Fibroblast of skin of abdomen (primary cell): ENCODE measurements at places on chromosomes 3 and 15.

- DNase-seq, result peak; percentile 8
Observed at GRCh38 chr3:80060664-80061063, 292.9 kb upstream of the ROBO1 start.

- peak; percentile 94 for DNase-seq
Observed at GRCh38 chr3:104359546-104359945, 1007.2 kb upstream of the ALCAM start.

- no peak for DNase-seq
Observed at GRCh38 chr3:197881970-197882338, 68.0 kb upstream of the RPL35A start.

GRCh38 chr3:85572426-85572825, 613.6 kb downstream of the CADM2 start:
- no peak for DNase-seq

GRCh38 chr3:9395570-9396300, 1.7 kb upstream of the SETD5 start:
- no peak for DNase-seq

DNA sequence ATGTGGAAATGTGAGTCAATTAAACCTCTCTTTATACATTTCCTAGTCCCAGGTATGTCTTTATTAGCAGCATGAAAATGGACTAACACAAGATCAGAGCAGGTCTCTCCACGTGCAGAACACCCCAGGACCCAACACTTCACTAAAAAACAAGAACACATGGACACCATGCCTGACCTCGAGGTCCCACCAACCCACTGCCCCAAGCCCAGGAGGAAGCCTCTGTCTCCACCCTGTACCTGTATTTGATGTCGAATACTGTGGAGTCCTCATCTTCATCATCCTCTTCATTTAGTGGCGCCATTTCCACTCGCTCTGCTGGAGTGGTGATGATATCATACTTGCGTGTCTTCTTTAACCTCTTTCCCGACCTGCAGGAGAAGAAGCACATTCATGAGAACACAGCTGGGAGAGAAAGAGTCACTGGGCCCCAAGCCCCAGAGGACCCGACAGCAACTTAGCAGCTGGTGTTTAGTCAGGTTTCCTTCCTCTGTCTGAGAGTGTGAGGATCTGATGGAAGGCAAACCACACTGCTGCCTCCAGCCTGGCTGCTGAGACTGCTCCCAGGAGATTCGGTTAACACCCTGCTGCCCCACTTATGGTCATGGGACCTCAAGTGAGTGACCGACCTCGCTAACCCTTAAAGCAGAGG, 25.5 kb downstream of the FAM174B start:
- no peak for DNase-seq

DNA sequence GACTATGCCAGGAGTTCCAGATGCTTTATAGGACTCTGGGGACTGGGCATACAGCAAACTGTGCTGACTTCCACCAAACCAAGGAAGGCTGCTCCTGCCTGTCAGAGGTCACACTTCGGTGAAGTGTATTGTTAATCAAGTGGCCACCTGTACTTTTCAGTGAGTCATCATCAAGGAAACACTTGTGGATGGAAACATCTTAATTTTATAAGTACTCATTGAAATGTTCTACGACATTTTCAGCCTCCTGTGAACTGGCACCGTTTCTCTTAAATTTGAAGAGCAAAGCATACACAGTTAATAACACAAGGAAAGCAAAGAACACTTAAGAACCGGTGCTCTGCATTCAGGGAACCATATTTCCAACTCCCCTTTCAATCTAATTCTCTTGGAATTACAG, 801.7 kb upstream of the DPPA4 start:
- DNase-seq, result no peak

DNA sequence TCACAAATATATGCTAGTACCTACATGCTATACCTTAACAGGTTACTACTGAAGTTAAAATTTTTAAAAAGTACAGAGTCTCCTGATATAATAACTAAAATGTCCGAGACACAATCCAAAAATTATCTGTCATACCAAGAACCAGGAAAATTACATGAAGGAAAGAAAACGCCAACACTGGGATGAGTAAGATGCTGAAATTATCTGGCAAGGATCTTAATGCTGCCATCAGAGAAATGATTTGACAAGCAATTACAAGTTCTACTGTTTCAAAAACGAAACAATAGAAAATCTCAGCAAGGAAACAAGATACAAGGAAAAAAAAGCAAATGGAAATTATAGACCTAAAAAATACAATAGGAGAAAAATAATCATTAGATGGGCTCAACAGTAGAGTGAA, 92.5 kb downstream of the UBE3A start:
- DNase-seq, result no peak

DNA sequence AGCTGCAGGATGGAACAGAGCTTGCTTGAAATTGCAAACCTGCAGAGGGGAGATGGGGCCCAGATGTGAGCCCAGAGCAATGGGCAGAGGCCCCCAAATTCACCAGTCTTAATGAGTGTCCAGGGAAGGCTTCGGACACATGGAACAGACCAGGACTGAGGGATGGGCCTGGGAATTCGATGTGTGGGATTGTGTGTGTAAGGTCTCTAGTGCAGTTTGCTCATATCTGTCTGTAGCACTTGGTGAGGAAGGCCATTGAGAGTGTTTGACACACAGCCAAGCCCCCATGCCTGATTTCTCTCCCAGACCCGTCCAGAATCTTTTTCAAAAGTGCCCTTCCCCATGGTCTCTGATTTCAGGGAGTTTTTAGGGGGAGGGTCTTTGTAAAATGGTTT, 17.2 kb downstream of the TEX264 start:
- no peak for DNase-seq

DNA sequence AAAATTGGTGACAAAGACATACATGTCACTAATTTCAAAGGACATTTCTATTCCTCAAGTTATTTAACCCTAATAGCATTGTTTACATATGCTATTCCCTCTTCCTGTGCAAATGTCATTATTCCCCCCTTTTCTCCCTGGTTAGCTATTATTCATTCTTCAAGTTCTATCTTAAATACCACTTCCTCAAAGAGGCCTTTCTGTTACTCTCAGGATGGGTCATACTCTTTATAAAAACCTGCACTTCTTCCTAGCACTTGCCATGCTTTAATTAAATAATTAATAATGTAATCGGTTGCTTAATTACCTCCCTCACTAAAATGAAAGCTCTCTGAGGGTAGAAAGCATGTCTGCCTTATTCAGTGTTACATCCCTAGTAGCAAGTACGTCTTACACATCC, 88.5 kb downstream of the XRN1 start:
- no peak for DNase-seq

DNA sequence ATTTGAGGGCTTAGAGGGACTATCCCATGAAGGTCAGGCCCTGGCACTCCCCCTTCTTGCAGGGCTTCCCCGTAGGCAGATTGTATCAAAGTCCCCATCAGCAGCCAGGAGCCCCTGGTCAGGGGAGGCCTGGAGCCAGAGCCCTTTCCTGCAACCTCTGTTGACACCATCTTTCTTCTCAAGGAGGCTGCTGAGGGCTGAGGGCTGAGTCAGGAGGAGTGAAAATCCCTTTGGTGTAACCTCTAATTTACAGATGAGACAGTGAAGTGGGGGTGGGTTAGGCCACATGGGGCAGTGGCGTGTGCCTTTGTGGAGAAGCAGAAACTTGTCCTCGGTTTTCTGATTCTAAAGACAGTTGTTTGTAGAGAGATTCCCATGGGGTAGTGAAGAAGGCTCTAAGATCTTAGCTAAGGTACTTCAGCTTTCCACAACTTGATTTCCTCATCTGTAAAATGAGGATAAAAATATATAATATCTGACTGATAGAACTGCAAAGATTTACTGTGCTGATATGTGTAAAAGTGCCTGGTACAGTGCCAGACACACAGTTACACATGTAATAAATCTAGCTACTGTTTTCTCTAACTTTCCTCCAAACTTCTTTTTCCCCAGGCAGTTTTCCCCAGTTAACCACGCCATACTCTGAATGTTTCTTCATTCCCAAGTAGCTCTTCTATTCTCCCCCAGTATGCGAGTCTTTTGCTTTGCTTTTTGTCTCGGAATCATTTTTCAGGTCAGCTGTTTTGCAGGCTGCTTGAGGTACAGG, 249.4 kb upstream of the TPM1 start:
- DNase-seq, result peak; percentile 66

GRCh38 chr3:16319307-16319706, 54.3 kb downstream of the OXNAD1 start:
- DNase-seq, result no peak

GRCh38 chr3:169310184-169310939, 353.1 kb downstream of the MECOM start:
- no peak for DNase-seq

- DNase-seq, result no peak
Observed at GRCh38 chr3:180612364-180612763, 10.4 kb downstream of the TTC14 start.

GRCh38 chr15:31297575-31298456, 28.8 kb upstream of the KLF13 start:
- DNase-seq, result no peak

DNA sequence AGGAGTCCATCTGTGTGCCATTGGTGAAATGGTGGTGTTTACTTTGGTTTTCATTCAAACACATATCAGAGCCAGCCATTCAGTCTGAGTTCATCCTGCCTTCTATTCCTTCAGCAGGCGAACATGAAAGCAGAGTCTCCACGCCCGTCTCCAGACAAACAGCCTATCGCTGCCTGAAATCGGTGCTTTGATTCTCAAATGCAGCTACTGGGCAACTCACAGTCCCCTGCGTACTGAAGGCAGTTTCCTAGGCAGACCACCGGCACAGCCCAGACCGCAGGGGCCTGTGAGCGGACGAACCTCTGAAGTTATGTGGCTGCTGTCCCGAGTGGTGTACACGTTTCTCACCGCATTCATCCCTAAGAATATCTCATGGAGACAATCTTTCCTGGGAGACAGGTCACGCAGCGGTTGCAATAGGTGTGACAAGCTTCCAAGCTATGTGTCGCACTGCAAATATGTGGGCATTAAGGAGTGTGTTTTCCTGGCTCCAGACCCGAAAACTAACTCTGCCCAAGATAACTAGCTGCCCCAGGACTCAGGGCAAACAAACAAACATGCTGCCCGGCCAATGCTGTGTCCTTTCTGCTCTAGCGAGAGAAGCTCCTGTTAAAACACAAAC, 16.9 kb upstream of the RYR3 start:
- DNase-seq, result peak; percentile 2

DNA sequence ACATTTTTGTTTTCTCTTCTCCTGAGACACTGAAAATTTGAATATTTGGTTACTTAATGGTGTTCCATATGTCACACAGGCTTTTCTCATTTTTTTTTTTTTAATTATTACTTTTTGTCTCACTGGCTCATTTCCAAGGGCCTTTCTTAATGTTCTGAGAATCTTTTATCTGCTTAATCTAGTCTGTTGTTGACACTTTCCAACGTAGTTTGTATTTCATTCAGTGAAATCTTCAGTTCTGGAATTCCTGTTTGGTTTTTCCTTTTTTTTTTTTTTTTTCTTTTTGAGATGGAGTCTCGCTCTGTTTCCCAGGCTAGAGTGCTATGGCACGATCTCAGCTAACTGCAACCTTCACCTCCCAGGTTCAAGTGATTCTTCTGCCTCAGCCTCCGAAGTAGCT, 42.7 kb downstream of the NCK1 start:
- no peak for DNase-seq

GRCh38 chr15:74906067-74906449, 593 bp downstream of the FAM219B start:
- DNase-seq, result peak; percentile 14

DNA sequence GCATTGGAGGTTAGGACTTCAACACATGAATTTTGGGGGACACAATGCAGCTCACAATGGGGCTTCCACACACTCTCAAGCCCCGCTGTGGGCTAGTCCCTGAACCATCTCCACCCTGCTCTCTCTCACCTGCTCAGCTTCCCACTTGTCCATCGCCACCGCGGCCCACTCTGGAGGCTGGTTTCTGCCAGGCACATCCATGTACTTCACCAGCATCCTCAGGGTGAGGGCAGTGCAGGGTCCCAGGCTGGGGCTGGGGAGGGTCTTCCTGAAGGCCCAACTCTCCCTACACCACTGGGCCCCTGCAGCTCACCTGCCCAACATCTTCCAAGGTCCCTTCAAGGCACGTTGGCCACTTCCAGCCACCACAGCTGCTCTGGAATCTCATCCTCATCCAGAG, 46.4 kb downstream of the KLF15 start:
- no peak for DNase-seq

DNA sequence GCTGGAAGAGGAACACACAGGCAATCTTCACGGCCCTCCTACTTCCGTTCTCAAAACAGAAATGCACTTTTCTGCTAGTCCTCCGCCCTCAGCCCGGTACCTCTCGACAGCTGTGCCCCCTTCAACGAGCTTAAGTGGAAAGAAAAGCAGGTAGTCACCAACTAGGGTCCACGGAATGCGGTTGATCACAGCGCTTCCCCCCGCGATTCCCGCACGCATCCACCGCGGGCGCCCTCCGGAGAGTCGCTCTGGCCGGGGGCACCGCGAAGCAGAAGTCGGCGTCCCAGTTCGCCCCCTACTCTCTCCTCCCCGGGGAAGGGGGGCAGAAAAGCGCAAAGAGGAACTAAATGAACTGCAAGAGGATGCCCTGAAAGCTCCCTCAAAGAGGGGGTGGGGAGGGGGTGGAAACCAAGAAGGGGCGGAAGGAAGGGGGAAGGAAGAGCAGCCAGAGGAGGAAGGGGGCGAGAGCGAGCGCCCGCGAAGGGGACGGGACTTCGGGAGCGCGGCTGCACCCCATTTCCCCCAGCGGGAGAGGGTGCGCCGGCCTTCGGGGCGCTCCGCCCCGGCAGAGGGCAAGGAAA, 738 bp downstream of the ACAP2 start:
- peak; percentile 35 for DNase-seq

- no peak for DNase-seq
Observed at GRCh38 chr3:66497288-66497984, 3.4 kb downstream of the LRIG1 start.
